Psoas muscle (tissue), 8 donors: ENCODE measurements at places on chromosomes 5 and 9. TPM values are rescaled to one million over a fixed set of nuclear protein-coding genes. Genes with fewer than 3 reads are reported as not detected.

- no peak for DNase-seq
These were observed 9.9 kb downstream of the SLC6A3 start for GRCh38 chr5:1435369-1435768.

GRCh38 chr5:18220631-18221030 lies 586.4 kb downstream of the TAF11L14 start:
- DNase-seq: no peak

Gene PROB1
- 74.4 TPM for total RNA-seq

Gene P4HA2
- total RNA-seq: 13.8 TPM

Gene FOXI1
- not detected for total RNA-seq

GRCh38 chr5:59094864-59095263 lies 512.0 kb downstream of the RAB3C start:
- no peak for DNase-seq

GRCh38 chr9:6708732-6709131 lies 49.0 kb upstream of the KDM4C start:
- no peak for DNase-seq

- no peak for DNase-seq
These were observed 10.9 kb downstream of the ABL1 start for GRCh38 chr9:130845901-130846481.

DNA sequence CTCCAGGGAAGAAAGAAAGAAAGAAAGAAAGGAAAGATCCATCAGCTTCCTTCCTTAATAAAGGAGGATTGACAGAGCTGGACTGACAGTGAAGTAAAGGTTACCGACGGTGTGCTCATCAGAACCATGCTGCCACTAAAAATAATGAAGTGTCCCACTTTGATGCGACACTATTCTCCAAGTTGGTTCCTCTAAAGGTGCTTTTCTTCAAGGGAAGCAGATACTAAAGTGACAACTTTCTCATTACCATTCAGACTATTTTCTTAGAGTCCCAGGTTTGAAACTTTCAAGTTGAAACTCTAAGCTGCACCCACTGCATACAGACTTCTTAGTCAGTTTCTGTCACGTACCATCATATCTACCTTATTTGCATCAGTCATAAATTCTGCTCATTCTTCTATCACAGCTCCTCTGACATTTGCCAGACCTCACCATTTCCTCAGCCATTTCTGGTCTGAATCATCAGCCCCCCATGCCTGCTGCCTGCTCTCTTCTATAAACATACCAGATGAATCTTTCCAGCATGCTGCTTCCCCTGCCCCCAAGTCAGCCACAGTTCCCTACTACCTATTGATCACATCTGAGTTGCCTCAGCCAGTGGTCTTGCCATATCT lies 177.6 kb downstream of the DEPDC1B start:
- no peak for DNase-seq

Gene INSL4
- total RNA-seq: not detected

GRCh38 chr5:58266402-58266801 lies 193.5 kb downstream of the PLK2 start:
- DNase-seq: no peak

- DNase-seq: no peak
These were observed 118.9 kb upstream of the CCDC180 start for GRCh38 chr9:97188545-97188944.

Gene OCLN
- 0.46 TPM for total RNA-seq

- DNase-seq: no peak
These were observed 179.2 kb downstream of the MACROH2A1 start for GRCh38 chr5:135219868-135220267.

- DNase-seq: no peak
These were observed 20.9 kb upstream of the HAPLN1 start for GRCh38 chr5:83741571-83741970.

GRCh38 chr9:118946669-118947068 lies 422.6 kb downstream of the BRINP1 start:
- no peak for DNase-seq

DNA sequence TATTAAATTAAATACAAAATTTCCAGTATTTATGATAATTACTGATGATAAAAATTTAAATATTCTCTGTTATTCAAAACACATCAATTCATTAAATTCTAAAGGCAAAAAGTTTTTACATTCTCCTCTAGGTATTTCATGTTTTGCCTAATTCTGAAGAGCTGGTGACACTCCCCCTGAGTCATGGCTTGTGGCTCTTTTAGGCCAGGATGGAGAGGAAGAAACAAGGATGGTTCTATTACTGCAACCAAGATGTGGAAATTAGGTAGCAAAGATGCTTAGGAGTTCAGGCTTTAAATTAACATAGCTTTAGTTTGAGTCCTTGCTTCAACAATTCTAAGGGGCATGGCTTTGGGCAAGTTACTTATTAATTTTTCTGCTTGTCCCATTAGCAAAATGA lies 1295.8 kb downstream of the EFNA5 start:
- DNase-seq: no peak

Gene WDR38
- total RNA-seq: not detected

DNA sequence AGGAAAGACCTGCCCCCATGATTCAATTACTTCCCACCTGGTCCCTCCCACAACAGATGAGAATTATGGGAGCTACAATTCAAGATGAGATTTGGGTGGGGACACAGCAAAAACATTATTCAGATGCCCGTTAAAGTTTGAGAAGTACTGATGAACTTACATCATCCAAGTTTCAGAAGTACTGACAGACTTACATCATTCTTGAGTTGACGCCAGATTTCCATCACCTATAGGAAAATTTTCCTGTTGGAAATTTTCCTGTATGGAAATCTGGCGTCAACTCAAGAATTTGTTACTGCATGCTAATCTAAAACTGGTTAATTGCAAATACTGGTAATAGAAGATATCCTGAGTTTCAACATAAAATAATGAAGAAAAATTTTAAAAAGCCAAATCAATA lies 975.9 kb downstream of the MAT2B start:
- no peak for DNase-seq

Gene DEPDC1B
- not detected for total RNA-seq

Gene FBXL17
- 32.3 TPM for total RNA-seq

Gene MELK
- not detected for total RNA-seq

GRCh38 chr5:126359884-126360283 lies 63.3 kb upstream of the GRAMD2B start:
- DNase-seq: no peak

DNA sequence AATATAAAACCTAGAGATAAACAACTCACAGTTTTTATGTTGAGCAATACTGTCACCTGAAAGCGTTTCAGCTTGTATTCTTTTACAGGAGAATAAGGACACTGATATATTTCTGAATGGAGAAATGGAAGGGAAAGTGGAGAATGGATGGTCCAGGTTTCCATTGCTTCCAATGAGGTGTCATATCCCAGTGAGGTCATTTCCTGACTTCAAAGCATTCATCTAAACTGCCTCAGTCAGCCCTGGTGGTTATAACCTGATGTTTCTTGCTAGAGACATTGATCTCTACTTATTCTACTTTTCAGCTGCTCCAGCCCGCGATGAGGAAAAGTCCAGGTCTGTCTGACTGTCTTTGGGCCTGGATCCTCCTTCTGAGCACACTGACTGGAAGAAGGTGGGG lies 2.6 kb downstream of the GABRA1 start:
- DNase-seq: no peak

GRCh38 chr9:72882117-72882775 lies 70.6 kb downstream of the ALDH1A1 start:
- peak; percentile 23 for DNase-seq

DNA sequence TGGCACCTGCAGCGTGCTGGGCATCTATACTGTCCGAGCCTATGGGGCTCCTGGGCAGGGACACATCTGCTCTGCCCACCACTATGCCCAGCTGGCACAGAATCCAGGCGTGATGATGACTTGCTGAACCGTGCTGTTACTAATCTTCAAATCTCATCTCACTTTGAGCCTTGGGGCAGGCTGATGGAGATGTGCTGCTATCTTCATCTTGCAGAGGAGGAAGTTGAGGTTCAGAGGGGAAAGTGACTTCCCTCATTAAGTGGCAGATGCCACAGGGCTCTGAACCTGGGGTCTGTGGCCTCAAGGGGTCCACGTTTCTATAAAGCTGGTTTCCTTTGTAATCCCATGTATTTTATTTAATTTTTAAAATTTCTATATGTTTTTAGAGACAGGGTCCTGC lies 4.7 kb downstream of the SLC2A6 start:
- no peak for DNase-seq

Gene PITX1
- total RNA-seq: 35.8 TPM

DNA sequence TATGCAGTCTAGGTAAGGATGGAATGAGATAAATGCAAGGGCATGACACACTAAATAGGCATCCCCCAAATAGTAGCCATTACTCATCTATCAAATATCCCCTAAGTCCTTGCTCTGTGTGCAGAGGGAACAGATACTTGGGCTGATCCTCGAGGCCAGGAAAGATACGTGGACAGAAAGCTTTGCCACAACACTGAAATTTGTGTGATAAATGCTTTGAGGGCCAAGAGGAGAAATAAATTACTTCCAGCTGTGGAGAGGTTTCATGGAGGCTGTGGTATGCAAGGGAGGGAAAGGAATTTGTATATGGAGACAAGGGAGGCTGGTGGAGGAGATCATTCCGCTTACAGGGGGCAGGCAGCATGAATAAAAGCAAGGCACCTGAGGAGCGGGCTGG lies 18.5 kb downstream of the ATOX1 start:
- no peak for DNase-seq

DNA sequence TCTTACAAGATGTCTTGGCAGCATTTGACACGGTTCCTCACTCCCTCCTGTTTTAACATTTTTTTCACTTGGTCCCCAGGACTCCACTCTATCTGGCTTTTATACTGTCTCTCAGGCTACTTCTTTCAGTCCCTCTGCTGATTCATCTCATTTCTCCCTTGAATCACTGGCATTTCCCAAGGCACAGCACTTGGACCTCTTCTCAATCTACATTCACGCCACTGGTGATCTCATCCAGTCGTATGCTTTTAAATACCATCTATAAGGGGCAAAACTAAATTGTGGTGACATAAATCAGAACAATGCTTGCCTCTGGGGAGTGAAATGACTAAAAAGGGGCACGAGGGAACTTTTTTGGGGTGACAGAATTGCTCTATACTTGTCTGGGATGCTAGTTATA lies 47.1 kb downstream of the MAPKAP1 start:
- no peak for DNase-seq

Gene CAMK2A
- total RNA-seq: 118 TPM
